ENCODE measurements at places on chromosomes 4 and X.

DNA sequence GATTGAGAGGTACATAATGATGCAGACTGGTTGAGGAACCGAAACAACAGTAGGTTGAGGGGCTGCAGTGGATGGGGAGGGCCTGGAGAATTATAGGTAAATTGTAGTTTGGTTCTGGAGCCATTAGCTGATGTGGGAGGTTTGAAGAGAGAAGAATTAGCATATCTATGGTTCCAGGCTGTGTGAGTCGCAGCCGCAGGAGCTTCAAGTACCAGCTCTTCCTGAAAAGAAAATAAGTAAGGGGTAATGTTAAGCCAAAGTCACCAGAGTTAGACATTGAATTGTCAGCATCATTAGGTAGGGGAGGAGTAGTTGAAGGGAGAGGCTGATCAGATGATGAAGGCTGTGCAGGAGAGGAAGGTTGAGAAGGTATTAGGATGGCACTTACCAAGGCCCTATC is 29.5 kb downstream of the PF4 start:
- no peak for DNase-seq

DNA sequence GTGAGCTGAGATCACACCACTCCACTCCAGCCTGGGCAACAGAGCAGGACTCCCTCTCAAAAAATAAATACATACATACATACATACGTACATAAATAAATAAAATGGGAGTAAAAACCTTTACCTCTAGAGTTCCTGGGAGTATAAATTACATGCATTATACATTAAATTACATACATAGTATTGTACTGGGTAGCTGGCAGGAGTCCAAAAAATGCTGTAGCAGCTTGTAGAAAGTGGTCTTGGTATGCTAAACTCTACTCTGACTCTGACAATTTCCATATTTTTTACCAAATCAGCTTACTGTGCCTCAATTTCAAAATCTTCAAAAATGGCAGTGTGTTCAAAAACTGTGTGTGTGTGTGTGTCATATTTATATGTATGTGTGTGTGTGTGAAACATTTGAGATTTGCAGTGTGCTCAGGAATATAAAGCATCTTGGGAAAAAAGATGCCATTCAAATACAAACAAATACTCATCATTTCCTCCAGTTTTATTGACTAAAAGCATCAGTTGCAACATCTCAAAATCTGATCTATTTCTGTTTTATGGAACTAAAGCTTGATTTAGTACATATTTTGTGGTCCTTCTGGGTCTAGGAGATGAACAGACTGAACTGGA is 171.7 kb downstream of the SHROOM3 start:
- DNase-seq: no peak

DNA sequence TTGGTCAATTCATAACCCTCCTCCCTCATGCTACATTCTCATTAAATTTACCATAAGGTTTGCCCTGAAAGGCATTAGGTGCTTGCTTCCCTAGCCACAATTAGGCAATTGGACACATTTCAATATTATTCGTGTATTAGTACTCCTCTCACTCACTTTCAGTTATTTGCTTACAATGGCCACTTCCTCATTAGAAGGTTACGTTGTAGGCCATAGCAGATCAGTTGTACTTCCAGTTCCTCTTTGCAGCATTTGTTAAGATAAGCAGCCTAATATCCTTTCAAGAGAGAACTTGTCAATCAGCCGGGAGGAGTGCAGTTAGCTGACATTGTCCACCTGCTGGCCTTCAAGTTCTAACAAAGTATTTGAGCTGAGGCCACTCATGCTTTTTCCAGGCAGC is 1017.2 kb downstream of the PCDH7 start:
- DNase-seq: no peak

- no peak for DNase-seq
These were observed 1697.1 kb downstream of the STIM2 start for GRCh38 chr4:28557755-28558154.

- DNase-seq: no peak
These were observed 17.1 kb upstream of the CCDC110 start for GRCh38 chr4:185488650-185489049.

DNA sequence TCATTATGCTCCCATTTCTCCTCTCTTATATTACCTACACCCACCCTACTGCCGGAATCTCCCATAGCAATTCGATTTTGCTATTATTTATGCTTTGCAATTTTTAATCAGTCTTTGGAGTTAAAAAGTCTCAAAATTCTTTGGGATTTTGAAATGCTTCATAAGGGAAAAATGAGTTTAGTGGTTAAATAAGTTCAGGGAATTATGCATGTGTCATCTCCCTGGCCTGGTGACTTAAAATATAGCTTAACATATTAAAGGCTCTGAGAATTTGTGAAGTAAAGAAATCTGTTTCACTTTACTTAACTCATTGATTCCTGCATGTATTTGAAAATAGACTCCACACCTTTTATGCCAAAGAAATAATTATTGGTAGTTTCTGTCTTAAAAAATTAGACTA is 185.1 kb upstream of the DIPK2B start:
- DNase-seq: no peak

- DNase-seq: no peak
These were observed 10.6 kb upstream of the PRDX4 start for GRCh38 chrX:23656684-23657083.

- DNase-seq: no peak
These were observed 380.8 kb downstream of the TMA16 start for GRCh38 chr4:163875327-163875726.

GRCh38 chr4:74948236-74948635 is 15.3 kb downstream of the PARM1 start:
- DNase-seq: no peak

DNA sequence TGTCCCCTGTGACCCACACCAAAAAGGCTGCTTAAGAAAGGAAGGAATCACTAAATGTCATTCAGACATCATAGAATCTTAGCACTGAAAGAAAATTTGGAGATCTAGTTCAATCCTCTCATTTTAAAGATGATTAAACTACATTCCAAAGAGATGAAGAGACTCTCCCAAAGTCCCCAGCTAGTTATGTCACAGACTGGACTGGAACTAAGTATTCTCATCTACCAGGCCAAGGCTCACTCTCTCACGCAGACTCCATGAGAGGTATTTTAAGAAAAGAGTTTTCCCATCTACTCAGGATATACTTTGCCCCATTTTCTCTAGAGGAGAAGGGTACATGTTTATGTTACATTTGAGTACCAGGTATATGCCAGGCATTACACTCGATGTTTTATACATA is 6.9 kb downstream of the FABP2 start:
- DNase-seq: no peak

- DNase-seq: no peak
These were observed 254.4 kb downstream of the NPFFR2 start for GRCh38 chr4:72286185-72286584.

DNA sequence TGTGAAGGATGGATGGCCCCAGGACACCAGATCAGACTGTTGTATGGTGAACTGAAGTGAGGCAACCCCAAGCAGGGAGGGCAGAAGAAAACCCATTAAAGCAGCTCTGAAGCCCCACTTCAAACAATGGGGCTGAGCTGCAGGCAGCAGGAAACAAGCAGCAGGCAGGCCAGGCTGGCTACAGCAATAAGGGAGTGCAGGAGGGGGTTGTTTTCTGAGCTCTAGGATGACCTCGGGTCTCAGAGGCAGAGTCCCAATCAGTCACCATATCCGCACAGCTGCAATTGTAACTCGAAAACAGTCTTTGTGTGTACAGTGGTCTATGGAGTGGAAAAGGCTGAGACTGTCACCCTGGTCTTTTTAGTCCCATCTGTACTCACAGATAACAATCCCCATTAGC is 90.4 kb downstream of the COL4A6 start:
- DNase-seq: no peak

DNA sequence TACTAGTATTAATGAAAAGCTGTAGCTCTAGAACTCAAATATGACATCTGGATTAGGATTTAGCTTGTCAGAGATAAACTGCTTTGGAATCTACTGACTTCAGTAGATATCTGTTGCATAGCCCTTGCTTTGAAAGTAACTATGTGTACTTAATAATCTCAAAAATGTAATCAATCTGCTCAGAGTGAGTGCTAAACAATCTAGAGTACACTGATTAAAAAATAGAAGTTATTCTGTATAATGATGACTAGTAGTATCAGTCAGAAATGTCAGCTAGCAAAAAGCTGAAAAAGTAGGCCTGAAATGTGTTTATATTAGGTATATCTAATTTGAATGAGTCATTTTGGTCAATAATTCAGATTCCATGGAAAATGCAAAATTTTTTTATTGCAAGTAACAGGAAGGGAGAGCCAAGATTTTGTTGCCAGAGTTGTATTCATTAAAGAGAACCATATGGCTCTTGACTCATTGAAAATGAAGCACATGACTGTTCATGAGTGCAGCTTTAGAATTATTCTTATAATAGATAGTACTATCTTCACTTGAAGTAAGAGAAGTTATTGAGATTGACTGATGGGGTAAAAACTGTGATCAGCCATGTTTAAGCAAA is 20.0 kb downstream of the CLCN3 start:
- DNase-seq: no peak

DNA sequence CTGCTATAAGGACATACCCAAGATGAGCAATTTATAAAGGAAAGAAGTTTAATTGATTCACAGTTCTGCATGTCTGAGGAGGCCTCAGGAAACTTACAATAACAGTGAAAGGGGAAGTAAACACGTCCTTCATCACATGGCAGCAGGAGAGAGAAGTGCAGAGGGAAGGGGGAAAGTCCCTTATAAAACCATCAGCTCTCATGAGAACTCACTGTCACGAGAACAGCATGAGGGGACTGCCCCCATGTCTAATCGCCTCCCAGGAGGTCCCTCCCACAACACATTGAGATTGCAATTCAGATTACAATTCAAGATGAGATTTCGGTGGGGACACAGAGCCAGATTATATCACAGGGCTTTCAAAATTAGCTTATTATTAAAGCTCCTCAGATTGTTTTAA is 209.5 kb upstream of the PPP3CA start:
- no peak for DNase-seq

GRCh38 chr4:140004549-140004895 is 149.5 kb downstream of the MAML3 start:
- no peak for DNase-seq

DNA sequence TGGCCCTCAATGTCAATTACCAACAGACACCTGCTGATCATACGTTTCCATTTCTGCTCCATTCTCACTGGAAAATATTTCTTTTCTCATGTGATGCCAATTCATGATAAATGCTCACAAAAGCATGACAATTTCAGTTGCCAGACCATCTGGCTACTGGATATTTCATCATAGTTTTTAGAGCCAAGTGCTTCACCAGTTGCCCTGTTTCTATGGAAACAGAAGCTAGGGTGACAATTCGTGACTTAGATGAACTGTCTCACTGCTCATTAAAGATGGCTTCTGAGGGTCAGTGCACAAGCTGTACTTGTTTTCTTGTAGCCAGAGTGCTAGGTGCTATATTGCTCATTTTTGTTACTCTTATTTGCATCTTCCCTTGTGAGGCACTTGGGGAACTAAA is 184.9 kb downstream of the COMMD8 start:
- DNase-seq: no peak

DNA sequence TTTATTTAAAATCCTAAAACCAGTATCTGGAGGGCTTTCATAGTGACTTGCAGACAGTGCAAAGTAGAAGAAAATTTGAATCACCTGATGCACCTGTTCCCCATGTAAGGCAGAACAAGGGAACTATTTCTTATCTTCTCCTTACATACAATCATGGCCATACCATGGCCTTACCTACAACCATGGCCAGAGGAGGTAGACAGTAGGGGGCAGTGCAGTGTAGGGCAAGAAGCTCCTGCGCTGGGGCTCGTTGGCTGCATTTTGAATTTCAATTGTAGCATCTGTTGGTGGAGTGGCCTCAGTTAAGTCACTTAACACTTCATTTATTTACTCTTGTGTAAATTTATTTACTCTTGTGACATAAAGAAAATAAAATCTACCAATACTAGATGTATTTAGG is 33.0 kb downstream of the GALNTL6 start:
- no peak for DNase-seq

DNA sequence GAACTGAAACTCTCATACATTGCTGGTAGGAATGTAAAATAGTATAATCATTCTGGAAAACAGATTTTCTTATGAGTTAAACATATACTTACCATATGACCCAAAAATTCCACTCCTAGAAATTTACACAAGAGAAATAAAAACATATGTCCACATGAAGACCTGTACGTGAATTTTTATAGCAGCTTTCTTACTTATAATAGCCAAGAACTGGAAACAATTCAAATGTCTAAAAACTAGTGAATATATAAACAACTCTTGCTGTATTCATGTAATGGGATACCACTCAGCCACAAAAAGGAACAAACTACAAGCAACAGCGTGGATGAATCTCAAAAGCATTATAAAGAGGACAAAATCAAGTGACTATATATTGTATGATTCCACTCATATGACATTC is 27.5 kb downstream of the TMEM156 start:
- DNase-seq: no peak

DNA sequence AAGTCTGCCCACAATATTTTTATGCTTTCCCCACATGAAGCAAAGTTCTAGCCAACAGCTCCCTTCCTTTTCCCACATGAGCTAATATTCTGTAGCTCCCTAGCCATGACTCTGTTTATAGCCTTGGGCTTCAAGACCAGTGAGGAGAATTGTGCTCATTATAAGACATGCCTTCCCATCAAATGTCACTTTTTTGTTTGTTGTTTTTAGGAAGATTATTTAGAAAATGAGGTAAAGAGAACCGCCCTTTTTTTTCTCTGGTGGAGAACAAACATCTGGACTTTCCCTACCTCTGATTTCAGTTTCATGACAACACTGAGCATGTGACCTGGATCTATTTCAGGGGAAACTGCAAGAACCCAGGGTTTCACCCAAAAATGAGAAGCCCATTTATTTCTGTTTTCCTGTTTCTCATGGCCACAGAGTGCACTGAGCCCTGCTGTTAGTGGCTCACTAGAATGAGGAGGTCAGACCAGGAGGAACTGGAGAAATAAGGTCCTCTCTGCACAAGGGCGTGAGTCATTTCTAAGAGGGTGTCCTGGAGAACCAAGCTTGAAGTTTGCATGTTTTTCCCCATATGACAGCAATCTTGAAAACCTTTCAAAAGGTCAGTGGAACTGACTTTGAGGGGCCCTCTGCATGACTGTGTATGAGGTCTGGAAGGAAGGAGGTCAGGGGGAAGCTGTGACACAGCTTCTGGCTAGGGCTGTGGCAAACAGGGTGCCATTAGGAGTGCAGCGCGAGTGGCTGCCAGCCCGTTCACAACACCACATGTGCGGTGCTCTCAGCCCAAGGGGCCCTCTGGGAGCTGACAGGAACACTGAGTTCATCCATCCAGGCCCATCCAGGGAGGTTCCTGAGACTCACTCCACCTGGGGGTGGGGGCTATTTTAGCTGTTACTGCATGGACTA is 55.2 kb downstream of the CHST7 start:
- no peak for DNase-seq

DNA sequence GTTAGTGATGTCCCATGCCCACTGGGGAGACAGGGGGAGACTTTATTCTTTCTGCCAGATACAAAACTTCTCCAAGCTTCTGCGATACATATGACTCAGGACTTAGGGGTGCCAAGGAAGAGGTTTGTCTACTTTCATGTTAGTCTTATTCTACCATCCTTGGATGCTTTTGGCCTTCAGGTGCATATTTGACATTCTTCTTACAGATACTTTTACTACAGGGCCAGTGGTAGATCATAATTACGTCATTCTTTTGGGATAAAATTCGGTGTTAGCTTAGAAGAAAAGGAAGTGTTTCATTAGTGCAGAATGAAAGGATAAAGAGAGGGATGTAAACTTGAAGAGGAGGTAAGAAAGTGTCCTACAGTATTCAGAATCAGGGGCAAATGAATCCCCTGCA is 245.2 kb downstream of the THOC2 start:
- no peak for DNase-seq
